Femur (tissue), 1 donor: ENCODE measurements at places on chromosomes 2 and 18.
A peak's percentile ranks its signal among the peaks of the same experiment; 100 is the strongest.

GRCh38 chr2:107137706-107138105 lies 251.7 kb upstream of the ST6GAL2 start:
- DNase-seq = peak; percentile 17

- no peak for DNase-seq
Measured at GRCh38 chr2:96734880-96735583, 4.8 kb downstream of the LMAN2L start.

DNA sequence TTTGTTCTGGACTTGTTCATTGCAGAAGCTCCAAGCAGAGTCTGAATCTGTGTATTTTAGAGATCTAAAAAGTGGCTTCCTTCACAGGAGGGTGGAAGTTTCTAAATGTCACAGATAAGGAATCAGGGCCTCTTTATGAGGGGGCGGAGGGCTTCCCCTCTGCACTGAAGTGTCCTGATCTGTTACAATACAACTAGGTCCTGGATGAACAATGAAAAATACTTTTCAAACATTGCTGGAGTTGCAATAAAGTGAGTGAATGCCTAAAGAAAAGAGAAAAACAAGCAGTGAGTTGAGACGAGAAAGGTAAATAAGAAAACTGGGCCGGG lies 179.3 kb upstream of the HDAC4 start:
- DNase-seq = no peak

DNA sequence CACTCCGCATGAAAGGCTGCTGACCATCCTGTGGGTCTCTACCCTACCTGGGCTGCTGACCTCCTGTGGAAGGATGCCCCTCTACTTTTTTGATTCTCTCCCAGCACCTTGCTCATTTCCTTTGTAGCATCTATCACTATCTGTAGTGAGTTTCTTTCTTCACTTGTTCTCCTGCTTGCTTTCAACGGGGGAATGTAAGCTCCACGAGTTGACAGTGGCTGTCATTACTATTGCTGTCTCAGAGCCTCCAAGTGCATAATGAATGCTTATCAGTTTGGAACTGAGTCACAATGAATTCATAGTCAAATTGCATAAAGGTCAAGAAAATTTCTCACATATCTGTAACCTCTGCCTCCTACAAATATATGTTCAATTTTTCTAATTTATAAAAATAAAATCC lies 477.7 kb downstream of the PLCL1 start:
- no peak for DNase-seq

DNA sequence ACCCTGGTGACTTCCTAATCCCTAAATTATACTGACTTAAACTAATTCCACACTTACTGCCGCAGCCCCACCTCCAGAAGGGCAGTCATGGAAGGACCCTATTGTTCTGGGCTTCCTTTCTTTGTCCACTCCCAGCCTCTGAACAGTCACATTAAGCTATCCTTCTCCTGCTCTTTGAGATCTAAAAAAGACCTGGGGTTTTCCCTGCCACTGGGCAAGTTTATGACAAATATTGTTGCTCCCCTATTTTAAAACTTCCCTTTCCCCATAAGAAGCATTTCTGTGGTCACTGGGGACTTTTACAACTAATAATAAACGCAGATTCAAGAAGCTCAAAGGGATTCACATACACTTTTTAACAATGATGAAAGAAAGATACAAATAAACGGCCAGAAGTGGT lies 47.2 kb upstream of the XPO1 start:
- DNase-seq = no peak

DNA sequence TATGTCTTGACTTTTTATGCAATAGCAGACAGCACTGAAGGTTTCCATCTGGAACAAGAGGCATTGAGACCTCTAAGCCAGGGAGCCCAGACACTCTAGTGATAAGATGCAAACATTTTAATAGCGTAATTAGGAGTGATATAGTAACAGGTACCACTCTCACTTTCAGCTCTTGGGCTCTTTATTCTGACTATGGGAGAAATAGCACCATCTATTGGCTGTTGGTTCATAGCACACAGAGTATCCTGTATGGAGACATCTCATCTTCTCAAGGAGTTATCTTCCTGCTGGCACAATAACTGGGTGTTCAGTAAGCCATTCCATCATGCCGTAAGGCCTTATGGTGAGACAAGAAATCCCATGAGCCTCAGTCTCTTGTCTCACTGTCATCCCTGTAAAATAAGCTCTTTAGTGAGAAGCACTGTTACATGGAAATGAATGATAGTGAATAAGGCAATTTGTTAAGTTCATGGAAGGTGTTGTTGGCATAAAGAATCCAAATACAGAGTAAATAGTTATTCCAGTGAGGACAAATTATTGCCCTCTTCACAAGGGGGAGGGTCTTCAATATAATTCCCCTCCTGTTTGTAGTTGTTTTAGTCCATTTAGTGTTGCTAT lies 48.3 kb downstream of the THUMPD2 start:
- DNase-seq = no peak

DNA sequence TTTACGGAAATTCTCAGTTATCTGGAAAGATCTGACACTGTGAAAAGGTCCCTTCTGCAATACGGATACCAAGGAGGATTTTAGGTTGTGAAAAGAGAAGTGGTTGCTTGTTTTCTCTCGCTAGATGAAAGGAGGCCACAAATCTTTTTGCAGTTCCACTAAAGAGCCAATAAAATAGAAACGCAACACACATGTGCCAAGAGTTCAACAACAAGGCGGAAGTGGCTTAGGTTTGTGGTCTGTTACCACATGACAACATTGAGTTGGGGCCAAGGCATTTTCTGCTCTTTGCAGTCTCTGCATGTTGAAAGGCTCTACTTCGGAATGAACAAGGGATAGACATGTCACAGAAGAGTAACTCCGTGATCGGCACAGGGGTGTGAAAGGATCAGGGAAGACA lies 115.7 kb upstream of the OSR1 start:
- peak; percentile 73 for DNase-seq

- peak; percentile 21 for DNase-seq
Measured at GRCh38 chr2:127664065-127664894, 11.1 kb downstream of the LIMS2 start.

DNA sequence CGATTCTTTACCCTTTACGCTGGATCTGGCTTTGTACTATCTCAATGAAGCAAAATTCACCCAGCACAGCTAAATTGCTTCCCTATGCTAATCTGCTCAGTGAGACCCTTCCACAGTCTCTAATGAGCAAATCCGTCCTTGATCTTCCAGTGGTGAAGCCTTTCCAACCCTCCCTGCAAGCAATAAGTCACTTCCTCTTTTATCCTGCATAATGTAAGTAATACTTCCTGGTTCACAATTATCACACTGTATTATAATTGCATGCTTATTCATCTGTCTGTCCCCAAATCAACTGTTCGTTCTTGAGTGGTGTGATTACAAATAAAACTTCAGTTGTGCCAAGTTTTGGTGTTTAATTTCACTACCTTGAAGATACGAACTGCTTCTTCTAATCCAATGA lies 404.0 kb downstream of the ADCYAP1 start:
- DNase-seq = no peak

DNA sequence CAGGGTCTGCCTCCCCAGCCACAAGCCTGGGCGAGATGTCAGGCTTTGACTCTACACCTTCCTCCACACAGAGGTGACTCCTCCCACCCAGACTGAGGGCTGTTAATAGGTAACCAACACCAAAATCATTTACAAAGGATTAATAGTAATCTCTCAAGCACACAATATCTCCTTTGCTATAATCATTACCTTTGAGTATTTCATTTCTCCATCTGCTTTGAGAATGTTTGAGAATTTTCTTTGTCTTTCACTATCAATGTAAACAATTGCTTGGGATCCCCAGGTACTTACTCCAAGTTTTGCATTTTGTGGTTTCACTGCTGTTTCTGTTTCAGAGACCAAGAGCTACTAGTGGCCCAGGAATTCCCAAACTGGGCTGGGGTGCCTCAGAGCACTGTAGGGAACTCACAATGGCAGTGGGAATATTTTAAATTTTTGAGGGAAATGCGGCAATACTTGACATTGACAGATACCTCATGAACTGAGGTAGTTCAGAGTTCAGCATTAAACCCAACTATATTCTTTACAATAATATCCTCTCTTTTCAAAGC lies 166.4 kb upstream of the MGAT5 start:
- no peak for DNase-seq

DNA sequence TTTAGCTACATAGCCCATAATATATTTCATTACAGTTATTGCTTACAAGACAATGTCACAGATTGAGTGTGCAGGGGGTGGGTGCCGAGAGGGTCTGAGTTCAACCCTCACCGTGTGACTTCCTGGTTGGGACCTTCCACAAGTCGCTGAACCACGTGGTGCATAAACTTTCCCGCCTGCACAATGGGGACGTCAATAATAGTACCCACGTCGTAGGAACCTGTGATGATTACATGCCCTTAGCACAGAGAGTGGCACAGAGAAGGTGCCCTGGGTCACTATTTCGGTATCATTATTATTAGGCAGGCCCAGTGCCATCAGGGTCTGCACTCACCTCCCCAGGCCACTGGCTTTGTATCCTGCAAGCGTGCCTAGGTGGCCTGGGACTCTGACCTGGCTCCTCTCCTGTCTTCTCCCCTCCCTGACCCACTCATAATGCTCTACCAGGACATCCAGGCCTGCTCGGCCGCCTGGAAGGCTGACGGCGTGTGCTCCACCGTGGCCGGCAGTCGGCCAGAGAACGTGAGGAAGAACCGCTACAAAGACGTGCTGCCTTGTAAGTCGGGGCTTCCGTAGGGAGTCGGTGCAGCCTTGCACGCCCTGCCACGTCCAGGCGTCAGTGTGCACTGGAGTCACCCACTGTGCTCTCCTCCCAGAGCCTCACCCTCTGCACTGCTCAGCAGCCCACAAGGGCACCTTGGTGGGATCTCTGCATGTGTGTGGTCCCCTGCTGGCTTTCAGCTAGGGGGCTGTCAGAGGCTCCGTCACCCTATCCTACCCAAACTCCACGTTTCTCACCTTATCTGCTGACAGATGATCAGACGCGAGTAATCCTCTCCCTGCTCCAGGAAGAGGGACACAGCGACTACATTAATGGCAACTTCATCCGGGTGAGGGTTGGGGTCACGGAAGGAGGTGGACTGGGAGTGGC lies 2.8 kb downstream of the PTPN18 start:
- no peak for DNase-seq

GRCh38 chr2:211957799-211958198 lies 580.8 kb downstream of the ERBB4 start:
- DNase-seq = no peak

DNA sequence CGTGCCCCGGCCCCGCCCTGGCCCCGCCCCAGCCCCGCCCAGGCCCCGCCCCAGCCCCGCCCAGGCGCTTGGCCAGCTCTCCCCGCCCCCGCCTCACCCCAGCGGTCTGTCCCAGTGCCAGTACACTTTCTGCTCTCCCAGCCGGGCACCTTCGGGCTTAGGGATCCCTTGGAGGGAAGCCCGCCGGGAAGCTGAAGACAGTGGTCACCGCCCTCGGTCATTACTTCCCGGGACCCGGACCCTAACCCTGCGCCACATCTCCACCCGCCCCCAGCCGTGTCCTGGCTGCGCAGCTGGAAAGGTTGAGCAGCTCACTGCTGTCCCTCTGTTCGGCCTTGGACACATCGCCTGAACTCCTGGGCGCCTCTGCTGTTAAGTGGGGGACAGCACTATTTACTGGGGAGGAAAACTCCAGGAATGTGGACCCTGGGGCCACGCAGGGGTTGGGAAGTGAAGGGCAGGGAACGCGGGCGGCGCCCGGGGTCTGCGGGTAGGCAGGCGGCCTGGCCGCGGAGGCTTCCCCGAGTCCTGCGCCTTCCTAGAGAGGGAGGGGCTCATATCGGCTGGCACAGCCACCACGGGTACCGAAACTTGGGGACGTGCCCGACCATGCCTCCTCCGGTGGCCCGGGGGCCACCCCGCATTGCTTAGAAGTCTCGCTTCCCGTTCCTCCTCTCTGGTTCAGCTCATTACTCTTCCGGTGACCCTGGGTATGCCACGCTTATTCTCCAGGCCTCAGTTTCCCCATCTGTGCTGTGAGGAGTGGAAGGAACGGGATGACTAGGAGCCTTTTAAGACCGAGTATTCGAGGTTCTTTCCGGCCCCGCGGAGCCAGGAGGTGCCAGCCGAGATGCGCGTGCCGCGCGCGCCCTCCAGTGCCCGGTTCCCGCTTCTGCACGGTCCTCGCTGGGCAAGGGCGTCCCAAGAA lies 121.0 kb downstream of the GYPC start:
- peak; percentile 90 for DNase-seq

- DNase-seq = peak; percentile 53
Measured at GRCh38 chr18:34083910-34084535, 140.7 kb downstream of the NOL4 start.

DNA sequence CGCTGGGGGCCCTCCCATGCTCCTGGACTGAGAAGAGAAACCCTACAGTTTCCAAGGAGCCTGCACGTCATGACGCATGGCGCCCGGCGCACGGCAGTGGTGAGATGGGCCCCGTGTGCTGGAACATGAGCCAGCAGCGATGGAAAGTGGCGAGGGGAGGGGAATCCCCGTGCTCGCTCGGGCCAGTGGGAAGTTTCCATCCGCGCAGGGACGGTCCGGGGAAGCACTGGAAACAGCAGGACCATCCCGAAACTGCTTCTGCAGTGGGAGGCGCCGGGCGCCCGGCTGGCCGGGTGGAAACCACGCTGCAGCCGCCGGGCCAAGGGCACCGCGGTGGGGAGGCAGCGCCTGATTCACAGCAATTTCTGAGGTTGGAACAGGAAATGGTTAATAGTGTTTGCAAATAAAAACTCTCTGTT lies 4.9 kb upstream of the PDCD1 start:
- DNase-seq = peak; percentile 84

DNA sequence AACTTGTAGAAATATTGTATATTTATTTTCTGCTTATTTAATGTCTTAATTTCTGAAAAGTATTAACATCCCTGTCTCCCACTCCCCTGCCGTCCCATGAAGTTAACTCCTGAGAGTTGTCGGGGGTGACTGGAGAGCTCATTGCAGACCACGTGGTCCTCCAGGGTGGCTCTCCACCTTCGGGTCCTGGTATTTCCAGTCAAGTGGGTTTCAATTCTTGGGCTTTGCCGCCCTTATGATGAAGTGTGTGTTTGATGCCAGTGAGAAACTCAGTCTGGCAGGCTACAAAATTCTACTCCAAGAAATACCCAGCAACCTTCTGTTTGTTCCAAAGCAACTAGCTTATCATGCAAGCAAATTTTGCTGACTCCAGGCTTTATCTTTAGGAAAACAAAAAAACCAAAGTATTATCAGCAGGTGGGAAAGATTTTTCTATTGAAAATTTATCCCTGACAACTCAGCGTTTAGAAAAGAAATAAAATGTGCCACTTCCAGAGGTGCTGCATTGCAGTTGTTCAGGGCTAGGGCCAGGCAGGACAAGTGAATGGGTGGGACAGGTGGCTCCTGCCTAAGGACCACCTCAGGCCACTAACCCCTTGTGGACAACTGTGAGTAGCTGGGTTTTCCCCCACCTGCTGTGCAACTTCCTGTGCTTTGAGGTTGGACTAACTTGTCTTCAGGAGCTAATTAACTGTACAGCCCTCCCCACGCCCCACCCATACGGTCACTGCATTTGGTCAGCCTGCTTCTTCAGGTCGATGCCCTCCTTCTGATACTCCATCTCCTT lies 46.6 kb downstream of the BCL2L11 start:
- DNase-seq = no peak

DNA sequence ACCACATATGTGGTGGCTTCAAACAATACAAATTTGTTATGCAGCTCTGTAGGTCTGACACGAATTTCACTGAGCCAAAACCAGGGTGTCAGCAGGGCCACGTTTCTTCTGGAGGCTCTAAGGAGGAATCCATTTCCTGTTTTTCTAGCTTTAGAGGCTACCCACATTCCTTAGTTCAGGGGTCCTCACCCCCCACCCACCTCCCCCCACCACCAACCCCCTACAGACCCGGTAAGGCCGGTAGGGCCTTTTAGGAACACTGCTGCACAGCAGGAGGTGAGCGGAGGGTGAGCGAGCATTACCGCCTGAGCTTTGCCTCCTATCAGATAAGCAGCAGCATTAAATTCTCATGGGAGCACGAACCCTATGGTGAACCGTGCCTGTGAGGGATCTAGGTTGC lies 10.6 kb upstream of the SLC39A10 start:
- DNase-seq = no peak
